ENCODE measurements at places on chromosomes 5 and 9. TPM values are rescaled to one million over a fixed set of nuclear protein-coding genes. Genes with fewer than 3 reads are reported as not detected.

DNA sequence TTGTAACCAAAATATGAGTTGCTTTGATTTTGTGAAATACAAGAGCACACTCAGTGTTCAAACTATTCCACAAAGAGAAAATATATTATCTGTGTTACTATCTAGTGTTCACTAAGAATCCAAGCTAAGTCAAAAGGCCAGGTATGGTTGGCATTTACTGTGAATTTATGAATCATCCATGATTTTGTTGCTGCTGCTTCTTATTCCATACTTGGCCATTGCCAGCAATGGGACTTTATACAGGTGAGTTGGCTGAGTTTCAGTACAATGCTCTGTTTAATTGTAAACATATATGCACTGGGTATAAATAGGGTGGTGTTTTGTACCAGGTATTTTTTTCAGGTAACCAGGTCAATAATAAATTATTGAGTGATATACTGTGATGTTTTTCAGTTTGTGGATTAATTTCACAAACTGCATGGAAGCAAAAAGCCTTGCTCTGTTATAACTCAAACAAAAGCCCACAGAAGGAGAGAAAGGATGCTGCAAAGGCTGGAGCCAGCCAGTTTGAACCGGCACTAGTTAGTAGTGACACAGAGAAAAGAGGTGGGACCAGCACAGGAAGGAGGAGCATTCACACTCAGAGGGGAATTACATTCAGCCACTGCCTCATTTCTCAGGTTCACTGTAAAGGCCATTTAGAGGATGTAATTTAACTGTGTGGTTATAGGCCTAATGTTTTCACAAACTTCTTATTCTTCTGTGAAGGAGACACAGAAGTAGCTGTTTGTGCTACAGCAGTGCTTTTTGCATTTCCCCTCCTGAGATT is 381.8 kb downstream of the ADGRV1 start:
- H3K4me3 ChIP-seq = no peak overlapping the region
- DNase-seq = peak; percentile 77
- no peaks in the 10 kb centered on the region for H3K4me1 ChIP-seq

DNA sequence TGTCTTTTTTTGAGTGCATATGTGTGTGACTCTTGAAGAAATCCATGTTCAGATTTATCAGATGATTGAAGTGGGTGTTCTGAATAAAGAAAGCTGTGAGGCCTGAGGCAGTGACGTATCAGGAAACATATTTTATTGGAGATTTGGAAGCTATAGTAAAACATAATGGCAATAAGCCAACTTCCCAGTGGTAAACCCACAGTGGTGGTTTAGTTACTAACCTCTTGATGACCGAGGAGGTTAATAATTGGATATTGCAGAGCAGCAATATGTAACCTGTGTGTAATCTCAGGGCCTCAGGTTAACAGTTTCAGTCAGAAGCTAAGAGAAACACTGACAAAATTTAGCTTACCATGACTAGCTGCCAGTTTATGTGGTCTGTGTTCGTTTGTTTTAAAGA is 6.9 kb downstream of the RGMB start:
- H3K27ac ChIP-seq = no peak overlapping the region
- no peak overlapping the region for H3K4me3 ChIP-seq
- DNase-seq = no peak
- peaks cover 20% of the 10 kb centered on the region for H3K4me1 ChIP-seq

DNA sequence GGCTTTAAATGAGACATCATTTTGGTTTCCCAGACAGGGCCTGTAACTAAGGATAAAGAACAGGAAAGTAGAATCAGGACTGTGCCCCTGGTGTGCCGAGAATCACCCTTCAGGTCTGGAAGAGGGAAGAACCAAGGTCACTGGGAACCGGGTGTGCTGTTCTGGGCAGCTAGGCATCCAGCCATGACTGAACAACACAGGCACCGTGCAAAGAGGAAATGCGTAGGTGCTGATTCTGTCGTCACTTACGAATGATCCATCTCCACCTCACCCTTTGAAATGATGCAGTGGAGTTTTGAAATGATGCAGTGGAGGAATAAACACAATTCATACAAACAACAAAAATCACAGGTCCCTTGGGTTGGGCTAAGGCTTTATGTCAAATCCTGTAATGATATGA is 64.4 kb downstream of the MAP1B start:
- peaks cover 2% of the 10 kb centered on the region for H3K36me3 ChIP-seq
- H3K4me1 ChIP-seq = peaks cover 2% of the 10 kb centered on the region
- no peak for DNase-seq
- no peaks in the 10 kb centered on the region for H3K27me3 ChIP-seq
- H3K4me3 ChIP-seq = no peak overlapping the region
- no peak overlapping the region for H3K27ac ChIP-seq

The STRBP gene
- total RNA-seq = 11.8 TPM

The DNM1 gene
- 18.5 TPM for total RNA-seq

The SPINK7 gene
- not detected for total RNA-seq

DNA sequence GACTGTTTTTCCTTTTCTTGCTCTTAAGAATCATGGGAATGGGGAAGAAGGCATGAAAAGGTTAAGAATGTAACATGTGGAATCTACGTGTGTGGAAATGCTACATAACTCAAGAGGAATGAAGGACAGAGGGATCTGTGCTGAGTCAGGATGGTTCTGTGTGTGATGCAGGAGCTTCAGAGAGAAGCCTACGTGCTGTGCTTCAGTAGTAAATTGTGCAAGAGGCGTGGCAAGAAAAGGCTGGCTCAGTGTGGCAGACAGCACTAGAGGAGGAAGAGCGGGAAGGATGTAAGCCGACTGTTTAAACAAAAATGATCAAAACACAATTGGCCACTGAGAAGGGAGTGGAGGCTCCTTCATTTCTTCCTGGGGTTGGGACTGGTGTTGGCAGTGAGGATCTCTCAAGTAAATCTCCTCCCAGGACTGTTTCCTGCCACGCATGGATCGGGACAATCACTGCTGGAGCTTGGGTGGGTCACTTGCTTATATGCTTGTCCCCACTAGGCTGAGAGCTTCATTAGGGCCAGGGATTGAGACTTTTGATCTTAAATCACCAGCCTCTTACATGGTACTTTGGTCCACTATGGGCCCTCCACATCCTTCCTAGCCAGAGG is 59.4 kb upstream of the BASP1 start:
- DNase-seq = no peak
- H3K4me1 ChIP-seq = no peaks in the 10 kb centered on the region
- H3K36me3 ChIP-seq = no peaks in the 10 kb centered on the region
- no peak overlapping the region for H3K27ac ChIP-seq
- no peak overlapping the region for H3K4me3 ChIP-seq

The CHSY3 gene
- total RNA-seq = 6.3 TPM

DNA sequence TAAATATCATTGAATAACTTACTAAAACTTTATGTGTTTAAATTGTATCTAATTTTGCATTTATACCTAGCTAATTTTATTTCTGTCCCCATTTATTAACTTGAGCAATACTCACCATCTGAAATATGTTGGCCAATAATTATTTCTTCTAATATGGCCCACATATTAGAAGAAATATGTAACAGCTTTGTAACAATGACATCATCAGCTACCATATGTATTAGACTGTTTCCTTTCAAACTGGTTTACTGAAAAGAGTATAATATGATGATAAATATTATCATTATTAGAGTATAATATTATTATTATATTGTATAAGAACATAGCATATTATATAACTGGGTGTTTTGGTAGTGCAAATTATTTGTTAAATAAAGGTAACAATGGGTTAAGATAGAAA is 220.5 kb downstream of the FBXL7 start:
- no peak overlapping the region for H3K27ac ChIP-seq
- no peaks in the 10 kb centered on the region for H3K36me3 ChIP-seq

The ASPN gene
- 473 TPM for total RNA-seq

DNA sequence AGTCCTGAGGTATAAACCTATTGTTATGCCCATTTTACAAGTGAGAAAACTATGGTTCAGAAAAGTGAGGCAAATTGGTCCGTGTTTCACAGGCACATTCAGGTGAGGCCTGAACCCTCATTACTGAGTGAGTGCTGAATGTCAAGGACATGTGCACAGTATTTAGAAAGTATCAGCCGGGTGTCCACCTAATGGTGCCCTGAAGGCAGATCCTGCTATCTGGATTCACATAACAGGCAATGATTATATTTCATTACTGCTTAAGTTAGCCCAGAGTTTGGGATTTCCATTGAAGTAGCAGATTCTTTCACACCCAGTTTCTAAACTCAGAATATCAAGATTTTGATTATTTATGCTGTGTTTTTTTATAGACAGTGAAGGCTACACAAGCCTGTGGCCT is 142.7 kb downstream of the LHFPL2 start:
- H3K27me3 ChIP-seq = no peaks in the 10 kb centered on the region
- peaks cover 73% of the 10 kb centered on the region for H3K4me1 ChIP-seq
- no peak for DNase-seq

DNA sequence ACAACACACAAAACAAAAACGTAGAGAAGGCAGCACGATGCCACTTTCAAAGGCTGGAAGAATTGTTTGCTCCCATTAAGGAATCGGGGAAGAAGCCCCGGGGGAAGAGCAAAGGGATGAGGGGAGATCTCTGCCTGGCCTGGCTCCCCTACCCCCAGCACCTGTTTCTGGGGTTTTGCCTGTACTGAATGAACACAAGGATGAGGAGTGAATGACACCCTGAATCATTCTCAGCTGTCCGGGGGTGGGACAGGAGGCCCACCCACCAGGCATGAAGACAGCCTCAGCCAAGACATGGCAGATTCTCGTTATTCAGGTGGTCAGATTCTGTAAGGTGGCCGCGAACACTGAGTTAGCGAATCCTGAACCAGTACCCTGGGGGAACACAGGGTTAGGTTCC is 7.5 kb downstream of the TBC1D9B start:
- H3K27ac ChIP-seq = peak overlapping the region; percentile 55
- H3K36me3 ChIP-seq = peaks cover 77% of the 10 kb centered on the region
- H3K4me3 ChIP-seq = no peak overlapping the region
- no peak for DNase-seq
- H3K27me3 ChIP-seq = no peaks in the 10 kb centered on the region
- H3K4me1 ChIP-seq = peaks cover 19% of the 10 kb centered on the region

The C9orf153 gene
- 0.49 TPM for total RNA-seq

- DNase-seq = no peak
- H3K4me1 ChIP-seq = peaks cover 31% of the 10 kb centered on the region
- no peak overlapping the region for H3K27ac ChIP-seq
These were observed 491.1 kb downstream of the ENC1 start for GRCh38 chr5:74149395-74149794.

DNA sequence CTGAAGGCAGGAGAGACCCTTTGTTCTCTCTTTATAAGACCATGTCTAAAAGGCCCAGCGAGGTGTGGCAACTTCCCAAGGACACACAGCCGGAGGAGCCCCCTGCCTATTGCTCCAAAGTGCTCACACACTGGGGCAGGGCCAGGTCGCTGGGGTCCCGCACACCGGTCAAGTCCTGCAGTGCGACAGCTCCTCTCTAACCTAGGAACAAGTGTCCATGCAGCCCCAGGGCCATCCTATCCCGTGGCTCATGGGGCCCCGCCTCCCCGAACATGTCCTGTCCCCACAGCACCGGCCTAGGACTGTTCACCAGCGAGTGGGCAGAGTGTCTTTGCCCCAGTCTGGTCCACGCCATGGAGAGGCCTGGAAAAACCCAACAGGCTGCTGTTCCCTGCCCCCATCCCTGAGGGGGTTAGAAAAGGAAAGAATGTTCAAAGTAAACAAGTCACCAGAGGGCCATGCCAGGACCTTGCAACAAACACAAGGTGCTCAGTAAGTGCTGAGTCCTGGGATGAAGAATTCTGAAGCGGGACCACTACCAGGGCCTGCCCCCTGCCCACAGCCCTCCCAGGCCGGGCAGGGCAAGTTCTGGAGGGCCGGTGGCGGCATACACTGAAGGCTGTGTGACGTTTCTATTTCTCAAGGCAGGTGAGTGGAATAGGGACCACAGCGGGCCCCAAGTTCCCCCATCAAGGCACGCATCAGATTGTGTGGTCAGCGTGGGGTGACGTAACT is 938 bp downstream of the NINJ1 start:
- H3K27ac ChIP-seq = peak overlapping the region; percentile 96
- H3K4me1 ChIP-seq = peaks cover 72% of the 10 kb centered on the region
- H3K4me3 ChIP-seq = peak overlapping the region; percentile 87
- H3K36me3 ChIP-seq = peaks cover 7% of the 10 kb centered on the region
- no peaks in the 10 kb centered on the region for H3K27me3 ChIP-seq

- DNase-seq = no peak
- H3K4me1 ChIP-seq = peaks cover 4% of the 10 kb centered on the region
- H3K4me3 ChIP-seq = no peak overlapping the region
- peaks cover 2% of the 10 kb centered on the region for H3K27me3 ChIP-seq
- H3K36me3 ChIP-seq = no peaks in the 10 kb centered on the region
- H3K27ac ChIP-seq = no peak overlapping the region
These were observed 158.6 kb upstream of the ALDH1B1 start for GRCh38 chr9:38233796-38234355.

- H3K36me3 ChIP-seq = peaks cover 2% of the 10 kb centered on the region
- peaks cover 5% of the 10 kb centered on the region for H3K4me1 ChIP-seq
- DNase-seq = peak; percentile 95
- peak within 1 kb of the TSS; percentile 97 for H3K27ac ChIP-seq
- no peaks in the 10 kb centered on the region for H3K27me3 ChIP-seq
These were observed at the start of gene PRKAA1 for GRCh38 chr5:40798012-40798800. Gene PRKAA1 (minus strand): TSS chr5:40798374. CDS start chr5:40798189, 185 bp downstream.

- DNase-seq = peak; percentile 62
- H3K27ac ChIP-seq = no peak within 1 kb of the TSS
- H3K27me3 ChIP-seq = peaks cover 13% of the 10 kb centered on the region
- H3K4me3 ChIP-seq = peak within 1 kb of the TSS; percentile 9
These were observed at the start of gene PCDHGA12 for GRCh38 chr5:141430332-141431113. Gene PCDHGA12 (plus strand): TSS chr5:141430507. CDS start chr5:141430760, 253 bp downstream.

GRCh38 chr5:40679913-40680681 is at the start of gene PTGER4:
Gene PTGER4 (plus strand): TSS chr5:40679915. CDS start chr5:40680994, 1,079 bp downstream.
- H3K4me1 ChIP-seq = peaks cover 33% of the 10 kb centered on the region
- peak within 1 kb of the TSS; percentile 77 for H3K4me3 ChIP-seq
- DNase-seq = peak; percentile 49
- H3K36me3 ChIP-seq = no peaks in the 10 kb centered on the region
- H3K27me3 ChIP-seq = peaks cover 24% of the 10 kb centered on the region
- peak within 1 kb of the TSS; percentile 97 for H3K27ac ChIP-seq

- peaks cover 3% of the 10 kb centered on the region for H3K4me1 ChIP-seq
- DNase-seq = no peak
- H3K4me3 ChIP-seq = no peak overlapping the region
- H3K36me3 ChIP-seq = no peaks in the 10 kb centered on the region
- no peak overlapping the region for H3K27ac ChIP-seq
These were observed 7.1 kb upstream of the PCA3 start for GRCh38 chr9:76756941-76757673.

The DIAPH1 gene
- 11.5 TPM for total RNA-seq

GRCh38 chr9:69759021-69759420 is 790 bp downstream of the PTAR1 start:
- no peaks in the 10 kb centered on the region for H3K27me3 ChIP-seq
- peak overlapping the region; percentile 98 for H3K27ac ChIP-seq
- H3K4me3 ChIP-seq = peak overlapping the region; percentile 81

The FAM78A gene
- total RNA-seq = 23.0 TPM

The STK32A gene
- total RNA-seq = 0.66 TPM

DNA sequence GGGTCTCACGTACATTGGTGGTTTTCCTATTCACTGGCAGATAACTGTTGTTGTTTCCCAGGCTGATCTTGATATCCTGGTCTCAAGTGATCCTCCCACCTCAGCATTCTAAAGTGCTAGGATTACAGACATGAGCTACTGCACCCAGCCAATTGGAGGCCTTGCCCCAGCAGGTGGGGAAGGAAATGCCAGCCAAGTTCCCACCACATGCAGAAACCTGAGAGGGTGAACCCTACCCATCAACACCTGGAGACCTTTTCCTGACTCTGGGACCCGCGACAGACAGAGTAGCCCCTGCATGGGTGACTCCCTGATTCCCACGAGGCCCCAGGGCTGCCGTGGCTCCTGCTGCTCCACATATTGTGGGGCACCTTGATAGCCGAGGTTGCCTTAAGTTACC is 107.7 kb downstream of the GDA start:
- no peaks in the 10 kb centered on the region for H3K36me3 ChIP-seq
- DNase-seq = no peak
- H3K4me3 ChIP-seq = no peak overlapping the region
- no peaks in the 10 kb centered on the region for H3K4me1 ChIP-seq
- H3K27ac ChIP-seq = no peak overlapping the region

All from muscle of leg (tissue), 16 donors.